ENCODE measurements at places on chromosomes 16 and 17.

GRCh38 chr17:70168044-70168976 lies 1.0 kb upstream of the KCNJ2 start:
- DNase-seq, result peak; percentile 84

GRCh38 chr17:61444831-61445230 lies 7.4 kb upstream of the TBX4 start:
- no peak for DNase-seq

- no peak for DNase-seq
Observed at GRCh38 chr17:10025976-10026901, 121.2 kb upstream of the RCVRN start.

DNA sequence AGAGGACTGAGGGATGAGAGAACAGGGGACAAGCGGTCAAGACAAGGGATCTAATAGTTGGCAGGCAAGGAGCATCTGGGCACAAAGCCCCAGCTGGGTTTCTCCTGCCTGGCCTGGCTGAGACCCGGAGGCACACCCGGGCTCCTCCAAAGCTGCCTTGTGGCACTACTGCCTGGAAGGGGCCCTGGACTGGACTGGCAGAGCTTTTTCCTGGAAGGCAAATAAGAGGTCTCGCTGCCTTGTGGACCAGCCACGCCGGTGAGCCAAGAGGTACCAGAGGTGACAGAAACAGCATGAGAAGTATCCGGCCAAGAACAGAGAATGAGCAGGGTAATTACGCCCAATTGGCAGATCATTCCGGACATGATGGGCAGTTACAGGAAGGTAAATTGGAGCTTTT lies 64.6 kb downstream of the GTF3C1 start:
- no peak for DNase-seq

GRCh38 chr16:12413393-12413792 lies 390.3 kb downstream of the CPPED1 start:
- DNase-seq, result no peak

- DNase-seq, result peak; percentile 48
Observed at GRCh38 chr17:57935833-57936807, 19.1 kb downstream of the CUEDC1 start.

- DNase-seq, result no peak
Observed at GRCh38 chr16:87437911-87438610, 45.9 kb downstream of the MAP1LC3B start.

GRCh38 chr17:16243385-16243784 lies 26.4 kb downstream of the PIGL start:
- DNase-seq, result no peak

Measured in GM23338 (cell line).